ENCODE measurements at places on chromosomes 3 and 15.

GRCh38 chr3:46946856-46947545, 29.5 kb downstream of the CCDC12 start:
- no peak for DNase-seq

- no peak for DNase-seq
Observed at GRCh38 chr15:101219441-101219840, 32.4 kb downstream of the CHSY1 start.

GRCh38 chr3:104437891-104438290, 928.8 kb upstream of the ALCAM start:
- no peak for DNase-seq

- DNase-seq, result no peak
Observed at GRCh38 chr15:89068325-89068784, 19.9 kb upstream of the ABHD2 start.

GRCh38 chr15:53910236-53910849, 67.9 kb upstream of the UNC13C start:
- no peak for DNase-seq

- DNase-seq, result no peak
Observed at GRCh38 chr3:50658416-50658815, 16.3 kb upstream of the DOCK3 start.

GRCh38 chr15:78810003-78810361, 1.3 kb downstream of the ADAMTS7 start:
- no peak for DNase-seq
